ENCODE measurements at places on chromosomes 4 and X.

DNA sequence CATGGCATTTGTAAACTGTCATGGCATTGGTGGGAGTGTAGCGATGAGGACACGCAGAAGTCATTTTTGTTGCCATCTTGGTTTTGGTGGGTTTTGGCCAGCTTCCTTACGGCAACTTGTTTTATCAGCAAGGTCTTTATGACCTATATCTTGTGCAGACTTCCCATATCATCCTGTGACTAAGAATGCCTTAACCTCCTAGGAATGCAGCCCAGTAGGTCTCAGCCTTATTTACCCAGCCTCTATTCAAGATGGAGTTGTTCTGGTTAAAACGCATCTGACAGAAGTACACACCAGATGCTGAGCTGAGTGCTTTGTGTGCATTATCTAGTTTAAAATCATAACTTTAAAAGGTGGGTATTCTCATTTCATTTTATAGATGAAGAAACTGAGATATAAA is 268.8 kb upstream of the GALNT7 start:
- no peak for DNase-seq

DNA sequence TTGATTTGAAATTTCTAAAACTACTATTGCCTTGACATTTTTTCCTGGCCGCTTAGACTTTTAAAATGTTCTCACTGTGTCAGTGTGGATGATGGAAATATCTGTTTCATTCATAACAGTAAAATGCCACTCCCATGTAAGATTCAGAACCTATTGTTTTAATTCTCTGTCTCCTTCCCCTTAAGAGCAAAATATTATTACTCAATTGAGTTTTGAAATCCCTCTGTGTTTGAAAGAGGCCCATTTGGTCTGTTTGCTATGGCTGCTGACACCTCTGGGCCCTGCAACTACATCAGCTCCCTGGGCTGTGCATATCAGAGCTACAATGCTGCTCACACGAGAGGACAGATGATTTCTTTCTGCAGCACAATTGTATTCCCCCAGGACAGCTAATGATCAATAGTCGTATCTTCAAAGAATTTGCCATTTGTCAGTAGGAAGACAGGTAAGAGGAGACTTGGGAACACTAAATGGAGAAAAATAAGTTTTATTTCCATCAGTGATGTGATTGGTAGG is 388.0 kb upstream of the GALNT7 start:
- no peak for DNase-seq

DNA sequence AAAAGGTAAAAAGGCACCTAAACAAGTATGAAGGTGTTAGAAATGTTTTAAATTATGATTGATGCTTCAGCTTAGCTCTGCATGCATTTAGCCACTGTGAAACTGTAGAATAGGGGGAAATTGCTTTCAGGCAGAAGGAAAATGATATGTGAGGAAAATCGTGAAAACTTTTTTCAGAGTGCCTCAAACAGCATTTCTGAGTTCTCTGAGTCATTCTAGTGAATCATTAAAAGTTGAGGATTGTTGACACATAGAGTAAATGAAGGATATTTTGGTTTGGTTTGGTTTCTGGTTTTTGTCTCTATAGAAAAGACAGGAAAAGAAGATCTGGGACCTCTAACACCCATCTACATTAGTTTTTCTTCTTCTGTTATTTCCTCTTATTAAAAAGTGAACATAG is 332.5 kb upstream of the TRAM1L1 start:
- DNase-seq = no peak

- DNase-seq = no peak
These were observed 151.7 kb upstream of the TBL1X start for GRCh38 chrX:9312922-9313867.

All from smooth muscle cell of the brain vasculature (primary cell).